ENCODE measurements at places on chromosomes 5 and 9.
A peak's percentile ranks its signal among the peaks of the same experiment; 100 is the strongest.

GRCh38 chr9:115847216-115847615 is 306.4 kb upstream of the PAPPA start:
- no peak for DNase-seq

DNA sequence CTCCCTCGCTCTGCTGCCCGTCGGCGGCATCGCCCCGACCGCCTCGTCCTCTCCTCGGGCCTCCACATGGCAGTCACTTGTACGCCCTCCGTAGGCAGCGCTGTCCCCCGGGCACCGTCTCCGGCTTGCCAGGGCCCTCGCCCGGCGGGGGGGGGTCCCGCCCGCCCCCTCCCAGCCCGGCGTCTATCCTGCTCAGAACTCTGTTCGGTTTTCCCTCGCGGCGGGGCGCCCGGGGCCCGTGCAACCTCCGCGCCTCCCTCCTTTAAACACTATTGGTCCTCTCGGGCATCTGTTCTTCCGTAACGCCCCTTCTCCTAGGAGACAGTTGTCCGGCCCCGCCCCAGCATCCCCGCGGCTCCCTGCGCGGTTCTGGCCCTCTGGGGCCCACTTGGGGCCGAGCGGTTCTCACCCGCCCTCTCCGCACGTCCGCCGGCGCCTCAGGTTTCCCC is 831 bp downstream of the ODF2 start:
- DNase-seq = peak; percentile 82

DNA sequence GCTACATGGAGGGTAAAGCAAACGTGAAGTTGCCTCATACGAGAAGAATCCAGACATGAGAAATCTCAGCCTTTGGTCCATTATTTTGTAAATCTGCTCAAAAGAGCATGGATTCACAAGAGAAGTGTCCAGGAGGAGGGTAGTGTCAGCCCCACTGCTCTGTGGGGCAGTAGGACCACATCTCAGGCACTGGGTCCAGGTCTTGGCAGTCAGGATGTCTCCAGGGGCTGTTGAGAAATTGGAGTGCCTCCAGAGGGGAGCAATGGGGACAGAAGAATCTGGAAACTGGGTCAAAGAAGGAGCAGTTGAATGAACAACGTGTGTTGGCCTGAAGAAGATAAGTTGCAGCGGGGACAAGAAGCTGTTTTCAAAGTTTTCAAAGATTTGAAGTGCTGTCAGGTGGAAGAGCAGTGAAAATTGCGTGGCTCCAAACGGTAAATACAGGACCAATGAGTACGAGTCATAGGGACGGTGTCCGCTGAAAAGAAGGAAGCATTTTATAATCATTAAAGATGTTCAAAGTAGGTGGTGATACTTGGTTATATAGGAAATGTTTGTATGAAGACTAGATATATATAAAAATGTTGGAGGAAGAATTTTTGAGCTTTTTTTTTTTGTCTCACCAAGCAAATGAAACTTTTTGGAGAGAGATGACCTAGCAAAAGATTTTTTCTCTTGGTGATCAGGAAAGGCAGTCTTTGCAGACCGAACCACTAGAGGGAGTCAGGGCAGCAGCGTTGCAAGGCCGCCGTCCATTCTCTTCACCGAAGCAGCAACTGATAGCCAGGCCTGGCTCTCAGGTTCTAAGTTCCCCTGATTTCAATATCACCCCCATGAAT is 57.1 kb upstream of the ZBED3 start:
- peak; percentile 64 for DNase-seq

DNA sequence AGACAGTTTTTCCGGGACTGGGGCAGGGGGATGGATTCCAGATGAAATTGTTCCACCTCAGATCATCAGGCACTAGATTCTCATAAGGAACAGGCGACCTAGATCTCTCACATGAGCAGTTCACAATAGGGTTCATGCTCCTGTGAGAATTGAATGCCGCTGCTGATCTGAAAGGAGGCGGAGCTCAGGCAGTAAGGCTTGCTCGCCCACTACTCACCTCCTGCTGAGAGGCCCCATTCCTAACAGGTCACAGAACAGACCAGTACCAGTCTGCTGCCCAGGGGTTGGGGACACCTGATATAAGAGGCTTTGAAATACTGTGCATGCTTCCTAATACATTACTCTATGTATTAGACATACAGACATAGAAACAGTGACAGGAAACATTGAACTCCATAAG is 41.1 kb downstream of the PTPRD start:
- no peak for DNase-seq

- DNase-seq = no peak
These were observed 2.4 kb upstream of the RXRA start for GRCh38 chr9:134323741-134324358.

DNA sequence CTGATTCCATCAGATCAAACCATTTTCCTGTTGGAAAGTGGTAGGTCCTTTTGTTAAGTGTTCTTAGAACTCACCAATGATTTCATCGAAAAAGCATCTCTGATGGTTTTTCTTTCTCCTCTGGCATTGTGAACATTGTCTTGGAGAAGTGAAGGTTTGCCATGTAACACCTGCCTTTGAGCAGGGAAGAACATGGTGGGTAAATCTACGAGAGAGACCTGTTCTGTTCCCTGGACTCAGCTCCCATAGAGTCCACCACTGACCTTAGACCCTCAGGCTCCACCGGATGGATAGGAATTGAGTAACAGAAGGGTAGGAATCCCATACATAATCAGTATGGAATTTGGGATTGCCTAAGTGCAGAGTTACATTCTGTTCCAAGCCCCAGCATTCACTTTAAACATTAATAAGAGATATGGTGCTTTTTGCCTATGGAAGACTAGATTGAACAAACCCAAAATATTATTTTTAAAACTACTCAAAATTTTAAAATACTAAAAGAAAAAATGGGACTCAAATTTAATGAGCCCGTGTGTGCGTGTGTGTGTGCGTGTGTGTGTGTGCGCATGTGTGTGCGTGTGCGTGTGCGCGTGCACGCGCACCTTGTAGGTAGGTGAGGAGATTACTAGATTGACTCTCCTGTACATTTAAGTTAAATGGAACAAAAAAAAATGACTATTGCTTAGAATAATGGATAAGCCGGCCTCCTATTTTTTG is 92.0 kb downstream of the C9orf152 start:
- DNase-seq = no peak

- no peak for DNase-seq
These were observed 42.6 kb downstream of the CREBRF start for GRCh38 chr5:173098787-173099186.

GRCh38 chr9:98158071-98158831 is 34.2 kb downstream of the CORO2A start:
- no peak for DNase-seq

- no peak for DNase-seq
These were observed 44.9 kb upstream of the SLC12A2 start for GRCh38 chr5:128038643-128039042.

DNA sequence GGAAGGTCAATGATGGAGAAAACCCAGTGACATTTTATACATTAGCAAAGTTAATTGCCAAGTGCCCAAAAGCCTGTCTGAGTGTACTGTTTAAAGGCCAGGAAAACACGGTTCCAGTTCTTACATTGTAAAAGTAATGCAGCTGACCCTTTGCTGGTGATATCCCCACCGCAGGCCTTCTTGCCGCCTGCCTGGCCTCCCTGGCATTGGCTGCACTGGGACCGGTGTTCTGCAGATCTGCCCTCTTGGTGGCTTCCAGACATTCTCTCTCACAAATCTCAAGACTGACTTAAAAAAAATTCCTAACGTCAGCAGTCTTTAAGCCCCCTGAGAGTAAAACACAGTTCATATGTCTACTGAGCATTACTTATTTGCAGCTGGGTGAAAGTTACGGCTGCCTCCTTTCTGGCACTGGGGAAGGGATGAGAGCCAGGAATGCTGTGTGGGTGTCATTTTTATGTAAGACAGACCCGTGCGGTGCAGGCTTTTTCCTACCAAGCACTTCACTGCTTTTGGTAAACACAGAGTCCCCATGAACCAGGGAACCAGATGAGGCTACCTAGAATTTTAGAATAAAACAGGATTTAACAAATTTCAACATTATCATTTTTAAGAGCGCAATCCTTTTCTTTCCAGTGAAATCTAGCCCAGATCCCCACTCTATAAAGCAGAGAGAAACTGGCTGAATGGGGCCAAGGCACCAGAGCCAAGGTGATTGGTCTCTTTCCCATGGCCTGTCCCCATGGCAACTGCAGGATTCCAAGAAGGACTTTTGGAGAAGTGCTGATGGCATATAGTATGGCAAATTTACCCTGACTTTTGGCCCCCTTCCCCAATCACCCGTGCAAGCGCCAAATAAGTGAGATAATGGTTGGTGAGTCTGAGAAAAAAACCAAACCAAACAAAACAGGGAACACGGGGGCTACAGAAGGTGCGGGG is 80.8 kb downstream of the LMNB1 start:
- no peak for DNase-seq

GRCh38 chr9:18006591-18006990 is 427.7 kb downstream of the SH3GL2 start:
- DNase-seq = no peak

- DNase-seq = no peak
These were observed 45.8 kb upstream of the GRAMD2B start for GRCh38 chr5:126377424-126377823.

DNA sequence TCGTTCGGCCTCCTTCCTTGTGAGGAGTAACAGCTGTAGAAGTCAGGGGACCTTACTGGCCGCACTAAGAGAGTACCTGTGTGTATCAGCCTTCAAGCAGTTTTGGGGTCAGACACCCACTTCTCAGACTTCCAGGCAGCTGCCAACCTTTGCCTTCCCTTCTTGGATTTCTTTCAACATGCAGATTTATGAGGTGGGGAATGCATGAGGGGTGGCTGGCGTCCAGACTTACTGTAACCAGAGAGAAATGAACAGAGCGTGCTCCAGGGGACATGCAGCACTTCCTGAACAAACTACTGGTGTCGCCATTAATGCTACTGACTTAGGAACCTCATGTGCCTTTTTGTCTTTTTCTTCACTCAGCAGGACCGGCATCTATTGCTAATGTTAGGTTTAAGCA is 46.7 kb downstream of the INSYN2B start:
- DNase-seq = no peak

GRCh38 chr5:150656191-150657132 is 4.6 kb upstream of the MYOZ3 start:
- peak; percentile 93 for DNase-seq

DNA sequence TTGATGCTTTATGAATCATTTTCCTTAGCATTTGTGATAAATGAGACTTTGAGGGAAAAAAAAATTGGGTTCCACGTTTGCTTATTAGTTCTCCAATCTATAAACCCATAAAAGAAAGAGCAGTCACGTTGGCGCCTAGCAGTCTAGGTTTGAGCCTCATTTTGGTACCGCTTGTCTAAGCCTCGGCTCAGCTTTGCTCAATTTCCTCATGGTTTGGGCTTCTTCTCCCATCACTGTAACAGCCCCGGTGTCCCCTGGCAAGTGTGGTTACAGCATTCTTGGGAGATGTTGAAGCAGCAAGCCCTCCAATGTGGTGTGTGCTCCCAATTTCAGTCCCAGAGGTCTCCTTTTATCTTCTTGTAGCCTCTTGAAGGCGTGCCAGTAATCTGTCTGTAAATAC is 578.4 kb downstream of the CDK5RAP2 start:
- no peak for DNase-seq

All from retina (tissue), 1 donor.